ENCODE measurements at places on chromosomes 5 and 9.

- DNase-seq: no peak
These were observed 140.9 kb downstream of the ZNF608 start for GRCh38 chr5:124605541-124605940.

GRCh38 chr9:82680179-82680935 lies 382.6 kb downstream of the RASEF start:
- DNase-seq: no peak

DNA sequence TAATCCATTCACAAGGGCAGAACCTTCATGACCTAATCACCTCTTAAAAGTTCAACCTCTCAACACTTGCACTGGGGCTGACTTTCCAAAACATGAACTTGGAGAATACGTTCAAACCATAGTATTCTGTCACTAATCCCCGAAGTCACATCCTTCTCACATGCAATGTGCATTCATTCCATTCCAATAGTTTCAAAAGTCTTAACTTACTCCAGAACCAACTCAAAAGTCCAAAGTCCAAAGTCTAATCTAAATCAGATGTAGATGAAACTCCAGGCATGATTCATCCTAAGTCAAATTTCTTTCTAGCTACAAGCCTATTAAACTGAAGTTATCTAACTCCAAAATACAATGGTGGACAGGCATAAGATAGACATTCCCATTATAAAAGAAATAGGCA lies 21.7 kb upstream of the ADAMTSL1 start:
- no peak for DNase-seq

DNA sequence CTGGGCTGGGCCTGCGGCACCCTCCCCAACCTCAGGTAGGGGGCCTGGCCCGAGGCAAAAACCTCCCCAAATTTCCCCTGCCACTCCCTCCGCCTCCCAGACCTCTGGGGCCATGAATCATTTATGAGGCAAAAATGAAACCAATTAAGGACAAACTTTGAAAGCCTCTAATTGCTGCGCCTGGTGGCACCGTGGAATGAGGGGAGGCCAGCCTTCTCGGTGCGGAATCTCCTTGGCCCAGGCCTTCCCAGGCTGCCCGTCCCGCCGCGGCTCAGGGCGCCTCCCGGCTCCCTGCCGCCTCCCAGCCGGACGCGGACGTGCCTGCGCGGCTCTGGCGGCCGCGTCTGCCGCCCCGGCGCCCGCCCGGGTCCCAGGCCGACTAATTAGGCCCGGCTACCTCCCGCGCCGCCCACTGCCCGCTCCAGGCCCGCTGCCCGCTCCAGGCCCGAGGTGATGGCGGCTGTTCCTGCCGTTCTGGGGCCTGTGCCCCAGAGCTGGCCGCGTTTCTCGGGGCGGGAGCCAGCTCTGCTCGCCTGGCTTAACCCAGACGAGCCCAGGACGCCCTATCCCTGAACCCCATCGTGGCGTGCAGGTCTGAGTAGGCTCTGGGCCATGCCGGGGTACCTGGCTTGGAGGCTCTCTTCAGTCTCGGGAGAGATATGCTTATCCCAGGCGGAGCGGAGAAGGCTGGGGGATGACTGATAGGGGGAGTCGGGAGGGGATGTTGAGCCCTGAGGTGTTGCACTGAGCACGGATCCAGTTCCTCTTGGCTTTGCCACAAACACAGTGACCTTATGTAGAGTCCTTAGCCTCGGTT lies 20.1 kb downstream of the CXXC5 start:
- DNase-seq: no peak

DNA sequence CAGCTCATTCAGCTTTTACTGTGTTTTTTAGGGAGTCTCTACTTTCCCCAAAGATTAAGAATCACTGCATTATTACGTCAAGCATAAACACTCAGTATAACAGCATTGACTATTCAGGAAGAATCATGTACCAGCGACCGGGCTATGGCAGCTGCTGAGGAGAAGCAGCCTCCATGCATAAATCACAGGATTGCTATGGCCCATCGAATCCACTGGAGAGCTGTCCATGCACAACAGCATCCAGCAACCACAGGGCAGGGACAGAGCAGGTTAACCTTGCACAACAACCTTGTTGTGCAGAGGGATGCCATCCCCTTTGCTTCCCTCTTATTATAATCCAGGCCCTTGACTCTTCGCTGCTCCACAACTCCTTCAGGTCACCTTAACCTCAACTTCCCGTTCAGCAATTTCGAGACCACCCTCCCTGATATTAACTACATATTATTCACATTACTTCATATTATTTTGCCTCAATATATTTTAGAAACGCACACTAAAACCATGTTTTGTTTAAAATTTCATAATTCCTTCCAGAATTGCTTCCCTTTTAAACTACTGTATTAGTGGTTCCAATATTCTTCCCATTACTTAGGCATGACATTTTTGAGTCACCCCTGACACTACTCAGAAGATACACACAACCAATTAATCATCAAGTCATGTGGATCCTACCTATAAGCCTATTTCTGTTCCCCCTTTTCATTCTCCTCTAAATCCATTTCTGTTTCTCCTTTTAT lies 991 bp downstream of the IARS1 start:
- no peak for DNase-seq

- DNase-seq: no peak
These were observed 364.2 kb upstream of the PDE4D start for GRCh38 chr5:60257596-60258271.
